Fibroblast of lung (primary cell): ENCODE measurements at places on chromosomes 16 and 17. TPM values are rescaled to one million over a fixed set of nuclear protein-coding genes. Genes with fewer than 3 reads are reported as not detected.

DNA sequence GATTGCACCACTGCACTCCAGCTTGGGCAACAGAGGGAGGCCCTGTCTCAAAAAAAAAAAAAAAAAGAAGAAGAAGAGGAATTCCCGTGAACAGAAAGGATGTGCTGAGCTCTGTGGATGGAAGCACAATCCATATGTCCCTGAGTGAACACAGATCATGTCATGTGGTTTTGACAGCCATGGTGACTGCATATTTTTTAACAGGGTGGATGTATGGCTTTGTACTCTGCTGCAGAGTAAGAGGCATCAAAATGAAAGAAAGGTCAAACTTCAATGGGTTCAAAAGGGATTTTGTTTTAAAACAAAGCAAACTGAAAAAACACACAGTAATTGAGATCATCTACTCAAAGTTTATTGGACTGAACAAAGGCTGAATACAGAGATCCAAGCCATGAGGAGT is 31.5 kb downstream of the MXRA7 start:
- DNase-seq, result no peak

DNA sequence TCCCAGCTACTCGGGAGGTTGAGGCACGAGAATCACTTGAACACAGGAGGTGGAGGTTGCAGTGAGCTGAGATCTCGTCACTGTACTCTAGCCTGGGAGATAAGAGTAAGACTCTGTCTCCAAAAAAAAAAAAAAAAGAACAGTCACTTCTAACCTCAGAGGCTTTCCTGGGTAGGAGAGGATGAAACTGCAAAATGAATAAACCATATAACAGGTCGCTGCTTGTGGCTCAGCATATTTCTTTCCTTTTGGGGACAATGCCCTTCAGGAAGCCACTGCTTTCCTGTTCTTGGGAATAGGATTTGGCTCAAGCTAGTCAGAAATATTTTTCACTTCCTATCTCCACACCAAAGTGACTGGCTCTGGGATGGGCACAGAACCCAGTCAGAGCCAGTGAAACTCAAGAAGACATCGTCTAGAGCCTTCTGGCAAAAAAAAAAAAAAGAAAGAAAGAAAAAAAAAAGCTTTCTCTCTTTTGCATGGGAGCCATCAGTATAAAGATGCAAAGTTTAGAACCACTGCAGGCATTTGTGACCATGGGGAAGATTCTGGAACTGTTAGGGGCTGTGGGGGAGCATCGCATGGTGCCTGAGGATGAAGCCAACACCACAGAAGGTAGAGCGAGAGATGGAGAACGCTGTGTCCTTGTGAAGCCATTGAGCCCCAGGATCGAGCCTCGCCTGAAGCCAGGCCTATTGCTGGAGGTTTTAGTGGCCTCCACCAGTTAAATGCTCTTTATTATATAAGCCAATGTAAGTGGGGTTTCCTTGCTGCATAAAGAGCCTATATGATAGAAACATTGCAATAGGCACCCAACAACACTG is 71.8 kb upstream of the MRTFB start:
- no peak for DNase-seq

DNA sequence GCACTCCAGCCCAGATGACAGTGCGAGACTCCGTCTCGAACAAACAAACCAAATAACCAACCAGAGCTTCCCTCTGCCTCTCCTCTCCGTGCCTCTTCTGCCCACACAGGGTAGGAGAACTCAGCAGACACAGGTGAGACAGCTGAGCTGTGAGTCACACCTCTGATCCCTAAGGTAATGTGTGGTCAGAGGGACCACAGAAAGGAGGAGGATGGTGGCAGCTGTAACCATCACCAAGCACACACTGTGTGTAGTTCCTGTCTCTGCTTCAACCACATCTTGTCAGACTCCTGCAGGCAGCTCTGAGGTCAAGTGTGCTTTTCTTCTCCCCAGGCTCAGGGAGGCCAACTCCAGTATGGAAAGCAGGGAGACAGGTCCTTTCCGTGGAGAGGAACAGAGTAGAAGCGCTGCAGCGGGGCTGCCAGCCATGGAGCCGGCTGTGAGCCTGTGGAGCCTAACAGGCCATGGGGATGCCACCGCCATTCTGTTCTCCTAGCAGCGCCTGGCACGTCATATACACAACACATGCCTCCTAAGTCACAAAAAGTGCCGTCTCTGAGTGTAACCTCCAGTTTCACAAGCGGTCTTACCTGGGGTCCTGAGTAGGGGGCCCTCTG is 7.1 kb downstream of the NUDT16L1 start:
- no peak for DNase-seq

DNA sequence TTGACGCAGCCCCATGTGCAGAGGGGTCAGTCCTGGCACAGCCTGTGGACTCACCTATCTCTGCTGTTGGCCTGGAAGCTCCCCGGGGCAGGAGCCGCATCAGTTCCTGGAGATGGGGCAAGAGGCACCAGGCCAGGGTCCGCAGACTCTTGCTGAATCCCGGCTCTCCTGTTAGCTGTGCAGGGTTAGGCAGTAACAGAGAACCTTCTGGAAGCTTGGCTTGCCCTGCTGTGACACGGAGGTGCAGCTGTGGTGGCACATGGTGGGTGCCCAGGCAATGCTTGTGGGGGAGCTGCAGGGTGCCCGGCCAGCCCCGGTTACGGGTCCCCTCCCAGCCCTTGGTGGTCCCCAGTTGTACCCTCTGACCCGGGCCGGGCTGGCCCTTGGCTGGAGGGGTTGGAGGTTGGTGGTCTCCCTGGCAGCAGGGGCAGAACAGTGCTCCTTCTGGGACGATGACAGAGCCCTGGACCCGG is 26.0 kb upstream of the ZNF469 start:
- no peak for DNase-seq

- peak; percentile 51 for DNase-seq
Observed at GRCh38 chr17:80426671-80427326, 11.8 kb downstream of the ENDOV start.

DNA sequence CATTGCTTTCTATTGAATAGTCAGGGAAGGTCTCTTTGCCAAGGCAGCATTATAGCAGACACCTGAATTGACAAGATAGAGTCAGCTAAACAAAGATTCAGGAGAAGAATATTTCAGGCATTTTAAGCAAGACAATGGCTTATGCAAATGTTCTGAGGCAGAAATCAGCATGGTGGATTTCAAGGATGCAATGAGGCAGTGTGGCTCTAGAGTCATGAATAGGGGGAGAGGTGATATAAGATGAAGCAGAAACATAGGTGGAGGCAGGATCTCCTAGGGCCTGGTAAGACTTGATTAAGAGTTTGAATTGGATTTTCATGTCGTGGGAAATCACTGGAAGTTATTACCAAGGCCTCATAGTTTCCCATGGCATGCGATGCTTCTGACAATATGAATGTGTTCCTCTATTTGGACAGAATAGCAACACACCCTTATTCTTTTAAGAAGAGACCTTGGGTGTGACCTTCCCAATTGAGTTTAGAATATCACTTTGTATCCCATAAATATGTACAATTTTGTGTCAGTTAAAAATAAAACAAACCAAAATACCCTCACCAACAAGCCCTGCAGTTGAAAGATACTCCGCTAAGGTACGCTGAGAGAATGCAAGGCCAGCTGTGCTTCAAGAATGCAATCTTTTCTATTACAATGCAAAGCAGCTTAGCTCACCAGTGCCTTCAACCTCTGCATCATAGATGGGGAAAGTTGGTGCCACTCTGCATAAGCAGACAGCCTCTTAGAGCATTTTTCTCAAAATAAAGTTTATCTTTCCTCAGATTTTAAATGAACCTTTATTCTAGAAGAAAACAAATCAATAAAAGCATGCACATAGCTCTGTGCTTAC is 139.6 kb upstream of the SALL1 start:
- no peak for DNase-seq

DNA sequence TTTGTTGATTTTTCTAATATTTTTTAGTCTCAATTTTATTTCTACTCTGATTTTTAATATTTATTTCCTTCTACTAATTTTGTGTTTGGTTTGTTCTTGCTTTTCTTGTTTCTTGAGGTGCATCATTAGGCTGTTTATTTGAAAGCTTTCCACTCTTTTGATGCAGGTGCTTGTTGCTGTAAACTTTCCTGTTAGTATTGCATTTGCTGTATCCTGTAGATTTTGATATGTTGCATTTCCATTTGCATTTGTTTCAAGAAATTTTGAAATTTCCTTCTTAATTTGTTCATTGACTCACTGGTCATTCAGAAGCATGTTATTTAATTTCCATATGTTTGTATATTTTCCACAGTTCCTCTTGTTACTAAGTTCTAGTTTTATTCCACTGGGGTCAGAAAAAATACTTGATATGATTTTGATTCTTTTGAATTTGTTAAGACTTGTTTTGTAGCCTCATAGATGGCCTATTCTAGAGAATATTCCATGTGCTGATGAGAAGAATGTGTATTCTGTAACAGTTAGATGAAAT is 43.1 kb upstream of the NACA2 start:
- DNase-seq, result no peak

DNA sequence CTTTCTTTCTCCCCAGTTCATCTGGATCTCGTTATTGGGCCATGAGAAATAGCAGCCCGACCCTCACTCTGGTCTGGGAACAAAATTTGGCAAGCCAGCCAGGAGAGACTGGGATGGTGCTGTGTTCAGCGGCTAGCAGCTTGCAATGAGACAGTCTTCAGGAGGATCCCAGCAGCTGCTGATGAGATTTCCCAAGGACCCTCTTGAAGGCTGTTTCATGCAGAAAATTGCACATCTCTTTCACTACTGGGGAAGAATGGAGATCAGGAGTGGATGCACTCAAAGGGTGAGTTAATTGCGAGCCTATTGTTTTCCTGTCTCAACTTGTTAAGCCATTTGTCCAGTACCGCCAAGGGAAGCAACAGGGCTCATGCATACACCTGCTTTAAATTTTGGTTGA is 5.5 kb upstream of the COIL start:
- no peak for DNase-seq

DNA sequence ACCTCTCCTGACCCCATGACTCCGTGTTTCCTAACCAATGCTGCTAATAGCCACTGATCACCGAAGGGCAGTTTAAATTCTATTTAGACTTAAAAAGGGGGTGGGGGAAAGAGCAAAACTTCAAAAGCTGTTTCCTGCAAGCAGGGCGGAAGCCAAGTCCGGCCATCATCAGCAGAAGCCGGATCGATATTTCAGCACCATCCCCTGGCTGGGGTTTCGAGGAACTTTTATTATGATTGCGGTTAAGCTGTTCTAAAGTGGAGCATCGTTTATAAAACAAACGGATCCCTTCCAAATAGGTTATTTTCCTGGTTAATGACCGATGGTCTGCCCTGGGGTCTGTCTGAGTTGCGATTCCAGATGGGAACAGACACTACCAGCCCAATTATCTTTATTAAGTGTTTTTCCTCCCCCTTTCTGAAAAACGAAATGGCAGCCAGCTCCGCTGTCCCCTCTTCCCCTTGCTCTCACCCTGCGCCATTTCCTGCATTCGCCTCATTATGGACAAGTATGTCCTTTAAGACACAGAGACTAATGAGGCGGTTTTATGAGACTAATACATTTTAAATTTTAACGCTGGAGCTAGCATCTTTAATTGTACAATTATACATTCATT is 76.1 kb upstream of the IRX3 start:
- no peak for DNase-seq

DNA sequence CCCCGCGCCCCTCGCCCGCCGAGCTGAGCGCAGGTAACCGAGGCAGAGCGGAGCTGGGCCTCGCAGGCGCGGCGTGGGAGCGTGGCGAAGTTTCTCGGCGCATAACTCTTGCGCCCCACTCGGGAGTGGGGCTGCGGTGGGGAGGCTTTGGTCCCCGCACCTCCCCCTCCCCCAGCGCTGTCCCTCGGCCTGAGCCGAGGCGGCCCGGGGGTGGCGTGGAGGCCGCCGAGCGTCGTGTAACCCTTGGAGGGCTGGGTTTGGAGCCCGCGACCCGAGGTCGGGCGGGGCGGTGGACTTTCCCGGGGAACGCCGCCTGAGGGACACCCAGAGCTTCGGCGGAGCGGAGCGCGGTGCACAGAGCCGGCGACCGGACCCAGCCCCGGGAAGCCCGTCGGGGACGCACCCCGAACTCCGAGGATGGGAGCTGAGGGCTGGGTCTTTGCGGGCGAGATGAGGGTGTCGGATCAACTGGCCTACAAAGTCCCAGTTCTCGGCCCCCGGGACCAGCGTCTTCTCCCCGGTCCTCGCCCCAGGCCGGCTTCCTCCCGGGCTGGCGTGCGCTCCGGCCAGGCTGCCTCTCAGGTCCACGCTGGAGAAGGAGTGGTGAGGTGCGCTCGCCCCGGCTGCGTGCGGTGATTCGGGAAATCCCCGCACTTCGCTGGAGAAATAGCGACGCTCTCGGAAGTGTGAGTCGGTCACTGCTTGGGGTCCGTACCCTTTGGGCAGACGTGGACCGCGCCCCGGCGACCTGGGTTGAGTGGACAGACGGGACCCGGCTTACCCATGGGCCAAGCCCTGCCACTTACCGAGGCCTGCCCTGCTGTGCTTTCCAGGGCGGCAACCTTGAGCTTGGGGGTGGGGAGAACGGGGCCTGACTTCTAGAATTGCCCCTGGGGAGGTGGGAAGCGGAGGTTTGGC is 168.4 kb downstream of the RAB11FIP4 start:
- DNase-seq, result no peak

- DNase-seq, result no peak
Observed at GRCh38 chr17:29524692-29525091, 42.1 kb downstream of the ABHD15 start.

DNA sequence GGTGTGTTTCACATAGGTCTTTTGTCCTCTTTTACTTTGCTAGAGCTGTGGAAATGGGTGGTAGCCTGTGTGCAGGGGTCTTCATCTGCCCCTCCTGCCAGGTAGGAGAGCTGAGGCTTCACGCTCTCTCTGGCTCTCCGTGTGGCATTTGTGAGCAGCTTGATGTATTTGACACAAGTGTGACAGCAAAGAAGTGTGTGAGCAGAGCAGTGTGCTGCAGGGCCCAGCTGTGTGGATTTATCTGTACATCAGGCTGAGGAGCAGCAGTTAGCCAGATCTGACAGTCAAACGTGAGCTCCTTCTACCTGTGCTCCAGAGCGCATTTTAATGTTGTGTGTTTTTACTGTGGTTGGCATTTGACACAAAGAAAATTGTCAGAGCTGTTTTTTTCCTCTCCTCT is 101.8 kb downstream of the FTO start:
- DNase-seq, result no peak

Gene SPAG7
- 80.8 and 83.0 TPM in 2 replicates for polyA plus RNA-seq

Gene C17orf78
- polyA plus RNA-seq, result not detected in 2 replicates

Gene ATP2A3
- polyA plus RNA-seq, result 0.25 and 1.3 TPM in 2 replicates

Gene ATP6V0C
- 43.0 and 53.9 TPM in 2 replicates for polyA plus RNA-seq

Gene SEBOX
- polyA plus RNA-seq, result not detected in 2 replicates

Gene GRIN2C
- 0.01 TPM in 2 replicates for polyA plus RNA-seq

Gene CD7
- not detected in 2 replicates for polyA plus RNA-seq
